ENCODE measurements at places on chromosomes 4 and X.

- no peak for DNase-seq
Observed at GRCh38 chr4:138347561-138347960, 105.4 kb upstream of the SLC7A11 start.

DNA sequence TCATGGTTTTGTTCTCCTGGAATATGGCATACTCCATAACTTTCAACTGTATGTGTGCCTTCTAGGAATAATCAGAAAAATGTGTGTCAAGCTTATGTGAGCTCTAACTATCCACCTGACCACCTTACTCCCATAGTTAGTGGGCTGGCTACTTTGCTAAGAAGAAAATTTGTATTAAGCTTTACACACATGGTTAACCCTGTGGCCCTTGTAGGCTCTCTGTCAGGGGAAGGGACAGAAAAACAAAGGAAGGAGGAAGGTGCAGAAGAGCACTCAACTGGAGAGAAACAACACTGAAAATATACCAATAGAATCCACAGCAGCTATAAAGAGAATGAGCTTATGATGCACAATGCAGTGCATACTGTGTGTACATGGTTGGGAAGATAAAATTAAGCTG is 84.6 kb downstream of the PPP3CA start:
- no peak for DNase-seq

- no peak for DNase-seq
Observed at GRCh38 chr4:1628892-1629698, 55.0 kb downstream of the FAM53A start.

GRCh38 chr4:17347445-17347844 is 164.4 kb downstream of the QDPR start:
- DNase-seq = peak; percentile 5

GRCh38 chr4:23279377-23279986 is 586.7 kb downstream of the GBA3 start:
- no peak for DNase-seq

DNA sequence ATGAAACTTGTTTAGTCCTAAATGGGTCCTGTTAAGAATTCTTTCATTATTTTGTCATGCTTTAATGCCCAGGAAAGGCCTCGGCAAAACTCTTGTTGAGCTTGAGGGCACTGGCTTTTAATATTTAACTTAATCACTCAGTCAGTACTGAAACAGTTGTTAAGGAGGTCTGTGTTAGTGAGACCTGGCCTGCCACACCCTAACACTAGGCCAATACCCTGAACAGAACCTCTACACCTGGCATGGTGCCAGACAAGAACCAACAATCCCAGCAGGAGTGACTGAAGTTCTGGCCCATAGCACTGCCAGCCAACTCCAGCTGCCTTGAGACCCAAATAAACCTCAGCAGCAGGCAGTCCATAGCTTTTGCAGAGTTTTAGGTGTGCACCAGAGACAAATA is 85.7 kb upstream of the ITM2A start:
- no peak for DNase-seq

DNA sequence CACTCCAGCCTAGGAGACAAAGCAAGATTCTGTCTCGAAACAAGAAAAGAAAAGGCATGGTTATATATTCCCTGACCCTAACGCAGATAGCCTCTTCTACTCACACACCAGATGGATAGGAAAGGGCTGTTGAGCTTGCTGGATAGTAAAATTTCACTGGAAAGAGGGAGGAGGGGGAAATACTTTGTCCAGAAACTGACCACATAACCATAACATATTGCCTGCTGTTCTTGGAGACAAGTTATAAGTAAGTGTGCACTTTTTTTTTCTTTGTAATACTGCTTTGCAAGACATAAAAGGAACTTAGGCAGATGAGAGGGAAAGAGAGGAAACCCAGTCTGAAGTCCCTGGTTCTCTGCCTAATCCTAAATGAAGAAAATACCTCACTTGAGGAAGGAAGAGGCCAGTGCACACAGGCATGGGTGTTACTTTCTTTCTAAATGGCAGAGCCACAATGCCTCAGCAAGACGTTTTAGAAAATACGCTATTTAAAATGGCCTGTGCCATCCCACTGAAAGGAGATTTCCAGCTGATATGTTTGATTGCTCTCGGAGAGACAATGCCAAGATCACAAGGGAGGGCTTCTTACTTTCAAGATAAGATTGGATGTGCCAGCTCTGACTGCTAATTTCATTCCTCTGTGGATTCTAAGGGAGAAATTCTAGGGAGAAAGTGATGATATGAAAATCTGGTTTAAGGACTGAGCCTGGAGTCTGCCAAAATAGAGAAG is 140.6 kb downstream of the DCTD start:
- DNase-seq = no peak

GRCh38 chr4:158176776-158177175 is 4.0 kb upstream of the GASK1B start:
- no peak for DNase-seq

GRCh38 chr4:41614519-41614918 is 76.6 kb downstream of the LIMCH1 start:
- no peak for DNase-seq

DNA sequence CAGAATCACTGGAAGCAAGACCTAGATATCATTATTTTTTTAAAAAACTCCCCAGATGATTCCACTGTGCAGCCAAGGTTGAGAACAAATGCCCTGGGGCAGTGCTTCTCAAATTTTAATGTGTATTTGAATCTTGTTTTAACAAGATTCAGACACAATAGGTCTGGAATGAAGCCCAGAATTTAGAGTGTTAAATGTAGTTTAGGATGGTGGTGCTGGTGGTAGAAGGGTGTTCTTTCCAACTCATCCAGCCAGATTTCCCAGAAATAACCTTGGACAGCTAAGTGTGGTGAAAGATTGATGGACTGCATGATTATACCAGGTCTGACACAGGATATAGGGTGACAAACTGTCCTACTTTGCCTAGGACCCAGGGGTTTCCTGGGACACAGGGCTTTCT is 120.1 kb upstream of the MED14 start:
- DNase-seq = no peak

- no peak for DNase-seq
Observed at GRCh38 chrX:6052111-6052745, 176.4 kb downstream of the NLGN4X start.

DNA sequence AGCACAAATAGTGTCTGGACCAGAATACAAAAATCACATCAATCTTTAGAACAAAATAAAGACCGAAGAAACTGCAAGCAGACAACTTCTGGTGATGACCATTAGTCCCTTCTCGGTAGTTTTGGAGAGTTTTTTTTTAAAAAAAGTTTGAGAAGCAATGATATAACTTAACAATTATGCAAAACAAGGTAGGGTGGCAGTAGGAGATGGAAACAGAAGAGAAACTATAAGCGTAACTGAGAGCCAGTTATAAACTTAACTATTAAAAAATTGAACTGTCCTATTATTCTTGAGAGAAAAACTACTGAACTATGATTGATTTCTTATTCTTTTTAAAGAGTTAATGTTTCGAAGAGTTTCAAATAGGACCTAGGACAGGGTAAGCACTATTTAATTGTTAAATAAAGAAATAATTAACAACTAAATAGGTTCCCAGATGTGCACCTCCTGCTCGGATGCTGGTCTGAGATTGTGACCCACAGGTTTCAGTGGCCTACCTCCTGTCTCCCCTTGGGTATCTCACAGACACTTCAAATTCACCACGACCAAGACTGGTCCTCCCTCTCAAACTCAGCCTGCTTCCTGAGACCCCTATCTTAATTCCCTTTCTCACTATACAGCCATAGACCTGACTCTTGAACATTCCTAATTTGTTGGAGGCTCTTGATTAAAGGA is 81.3 kb downstream of the LEF1 start:
- DNase-seq = no peak

- peak; percentile 64 for DNase-seq
Observed at GRCh38 chrX:51395810-51396728, 63.4 kb downstream of the NUDT10 start.

GRCh38 chr4:8506373-8507195 is 66.0 kb downstream of the TRMT44 start:
- no peak for DNase-seq

DNA sequence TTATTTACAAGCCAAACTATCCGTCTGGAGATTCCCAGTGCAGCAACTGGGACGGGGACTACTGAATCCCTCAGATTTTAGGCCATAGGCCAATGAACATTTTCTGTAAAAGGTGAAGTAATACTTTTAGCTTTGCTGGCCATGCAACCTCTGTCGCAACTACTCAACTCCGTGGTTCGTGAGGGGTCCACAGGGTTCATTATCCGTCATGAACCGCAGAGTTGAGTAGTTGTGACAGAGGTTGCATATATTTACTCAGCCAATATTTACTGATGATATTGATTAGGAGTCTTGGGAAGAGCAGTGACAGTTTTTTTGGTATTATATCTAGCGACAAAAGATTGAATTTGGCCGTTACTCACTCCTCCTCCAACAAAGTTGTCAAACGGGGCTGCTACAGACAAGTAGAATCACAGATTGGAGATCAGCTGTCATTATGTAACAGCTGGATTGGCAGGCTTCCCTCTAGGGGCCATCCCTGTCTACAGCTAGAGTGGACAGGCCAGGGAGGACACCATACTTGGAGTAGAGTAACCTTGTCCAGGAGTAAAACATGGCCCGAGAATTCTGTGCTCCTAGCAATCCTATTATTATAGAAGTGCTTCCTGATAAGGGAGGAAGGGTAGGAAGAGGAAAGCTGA is 37.2 kb upstream of the CD38 start:
- DNase-seq = no peak

DNA sequence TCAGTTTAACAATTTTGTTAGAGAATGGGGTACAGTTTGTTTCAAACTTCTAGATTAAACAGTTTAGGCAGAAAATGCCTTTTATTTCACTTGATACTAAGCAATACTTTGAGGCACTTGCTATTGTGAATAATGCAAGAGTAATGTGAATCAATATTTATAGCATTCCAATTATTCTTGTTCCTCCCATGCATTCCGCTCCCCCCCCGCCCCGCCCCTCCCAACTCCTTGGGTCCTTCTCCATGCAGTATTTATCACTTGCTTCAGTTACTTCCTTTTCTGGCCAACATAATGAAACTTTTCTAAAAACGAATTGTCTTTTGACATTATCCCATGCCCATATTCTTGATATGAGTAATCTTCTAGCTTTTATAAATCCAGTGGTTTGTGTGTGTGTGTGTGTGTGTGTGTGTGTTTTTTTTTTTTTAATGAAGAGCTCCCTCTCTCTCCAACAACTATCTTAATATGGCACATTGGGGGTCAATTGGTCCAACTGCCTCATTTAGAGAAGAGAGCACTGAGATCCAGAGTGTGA is 1.6 kb downstream of the BANK1 start:
- DNase-seq = no peak

- no peak for DNase-seq
Observed at GRCh38 chr4:173019664-173020063, 148.9 kb upstream of the GALNT7 start.

DNA sequence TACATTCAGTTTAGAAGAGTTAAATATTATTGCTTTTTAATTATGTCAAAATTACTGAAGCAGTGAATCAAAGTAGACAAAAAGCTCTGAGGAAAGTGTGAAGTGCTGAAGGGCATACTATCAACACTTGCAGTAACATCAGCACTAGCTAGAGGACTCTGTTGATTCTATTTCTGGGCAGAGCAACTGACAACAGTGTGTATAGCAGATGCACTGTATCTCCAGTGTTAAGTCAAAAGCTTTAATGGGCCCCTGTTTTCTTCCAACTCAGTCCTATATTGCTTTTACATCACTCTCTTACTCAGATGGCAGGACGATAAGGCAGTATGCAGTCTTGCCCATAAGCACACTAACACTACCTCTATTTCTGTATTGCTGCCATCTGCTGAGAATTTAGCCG is 435.2 kb upstream of the AMOT start:
- no peak for DNase-seq

GRCh38 chr4:8199594-8200301 is 658 bp downstream of the SH3TC1 start:
- no peak for DNase-seq

- DNase-seq = no peak
Observed at GRCh38 chrX:10033375-10034007, 66.3 kb downstream of the CLDN34 start.

DNA sequence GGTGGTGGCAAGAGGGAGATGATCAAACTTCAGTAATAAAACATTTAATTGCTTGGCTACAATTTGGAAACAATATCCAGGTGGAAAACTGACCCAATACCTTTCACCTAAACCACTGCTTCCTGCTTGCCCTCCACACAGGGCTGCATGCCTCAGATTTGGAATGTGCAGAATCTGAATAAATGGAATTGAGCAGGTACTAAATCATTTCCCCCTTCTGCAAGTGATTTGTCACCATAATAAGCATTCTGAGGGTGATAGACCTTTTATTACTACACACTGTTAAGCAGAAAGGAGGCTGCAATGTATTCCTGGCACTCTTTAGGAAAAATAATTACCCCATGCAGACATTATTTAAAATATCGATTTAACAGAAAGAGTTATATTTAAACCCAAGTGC is 291.8 kb downstream of the IDS start:
- DNase-seq = no peak

DNA sequence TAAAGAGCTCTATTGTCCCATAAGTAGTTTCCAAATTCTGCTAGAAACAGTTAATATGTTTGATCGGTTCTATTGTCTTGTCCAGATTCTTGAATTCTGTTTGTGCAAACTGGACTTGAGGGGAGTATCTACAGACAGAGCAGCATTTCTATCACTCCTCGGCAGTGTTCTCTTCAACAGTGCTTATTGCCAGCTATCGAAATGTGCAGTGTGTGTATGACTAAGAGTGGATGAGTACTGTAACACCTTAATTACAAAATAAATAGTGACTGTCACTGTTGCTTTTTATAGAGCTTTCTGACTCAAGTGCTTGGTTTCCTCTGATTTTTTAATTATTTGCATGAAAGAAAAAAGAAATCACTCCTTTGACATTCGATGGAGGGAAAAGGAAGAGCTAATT is 274.6 kb downstream of the RPA4 start:
- DNase-seq = no peak

DNA sequence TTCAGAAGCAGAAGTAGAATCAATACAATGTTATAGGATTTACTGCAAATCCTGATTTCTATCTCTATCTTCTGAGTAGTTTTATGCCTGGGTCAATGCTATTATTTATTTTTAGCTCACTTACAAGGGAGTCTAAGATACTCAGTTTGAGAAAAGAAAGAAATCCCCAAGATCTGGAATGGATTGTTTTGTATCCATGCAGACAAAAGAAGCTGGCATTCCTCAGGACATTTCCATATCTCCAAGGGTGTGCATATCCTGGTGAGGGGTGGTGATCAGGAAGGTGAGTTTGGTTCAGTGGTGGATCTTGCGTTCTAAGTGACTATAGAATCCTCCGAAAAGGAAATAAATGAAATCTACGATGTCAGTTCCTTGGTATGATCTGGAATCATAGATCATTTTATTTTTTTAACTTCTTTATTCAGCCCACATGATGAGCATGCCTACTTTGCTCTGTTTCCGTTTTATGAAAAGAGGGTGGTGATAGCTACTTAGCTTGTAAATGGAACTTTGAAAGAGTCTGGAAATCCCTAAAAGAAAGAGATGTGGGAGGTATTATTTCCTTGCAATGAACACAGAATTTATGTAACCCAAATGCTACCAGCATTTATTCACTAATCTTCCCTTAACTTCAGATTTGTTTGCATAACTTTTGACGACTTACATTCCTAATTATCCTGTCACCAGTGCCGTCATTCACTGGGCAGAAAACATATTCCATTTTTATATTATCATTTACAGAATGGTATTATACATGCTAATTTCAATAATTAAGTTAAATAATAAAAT is 81.1 kb upstream of the RAPGEF2 start:
- DNase-seq = no peak

- no peak for DNase-seq
Observed at GRCh38 chrX:555725-556666, 74.6 kb upstream of the SHOX start.

Data from NCI-H1930 (cell line).